ENCODE measurements at places on chromosomes 13 and 19.

- no peak for DNase-seq
These were observed 120.1 kb downstream of the PAN3 start for GRCh38 chr13:28258417-28258816.

DNA sequence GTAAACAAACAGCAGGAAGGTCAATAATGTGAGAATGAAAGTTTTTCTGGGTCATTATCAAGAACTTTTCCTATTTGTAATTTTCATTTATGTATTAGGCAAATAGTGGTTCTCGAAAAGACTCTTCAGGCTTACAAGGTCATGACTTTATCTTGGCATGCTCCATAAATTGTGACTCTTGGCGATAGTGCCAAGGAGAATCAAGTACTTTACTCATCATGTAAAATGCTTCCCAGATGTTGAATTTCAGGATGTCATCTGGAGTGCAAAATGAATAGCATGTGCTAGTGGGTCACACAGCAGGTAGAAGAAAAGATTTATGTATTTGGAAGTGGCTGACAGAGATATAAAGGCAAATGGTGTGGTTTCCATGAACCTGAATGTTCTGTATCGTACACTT, 1492.7 kb upstream of the PCDH20 start:
- no peak for DNase-seq

- DNase-seq: no peak
These were observed 22.1 kb downstream of the MIPEP start for GRCh38 chr13:23867027-23867491.

DNA sequence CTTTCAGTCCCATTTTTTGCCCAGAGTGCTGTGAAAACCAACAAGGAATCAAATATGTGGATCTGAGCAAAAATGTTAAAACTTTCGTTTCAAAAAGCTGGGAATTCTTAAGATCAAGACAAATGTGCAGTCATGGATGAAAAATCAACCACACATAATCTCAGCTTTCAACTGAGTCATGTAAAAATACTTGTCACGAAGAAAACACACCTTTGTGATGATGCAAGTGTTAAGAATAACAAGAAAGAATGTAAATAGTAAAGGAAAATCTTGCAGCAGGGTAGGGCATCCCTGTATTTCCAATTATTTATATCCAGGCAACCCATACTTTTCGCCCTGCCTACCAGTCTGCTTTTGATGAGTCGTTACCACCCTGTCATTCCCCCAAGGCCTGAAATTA, 27.4 kb upstream of the DCLK1 start:
- no peak for DNase-seq

DNA sequence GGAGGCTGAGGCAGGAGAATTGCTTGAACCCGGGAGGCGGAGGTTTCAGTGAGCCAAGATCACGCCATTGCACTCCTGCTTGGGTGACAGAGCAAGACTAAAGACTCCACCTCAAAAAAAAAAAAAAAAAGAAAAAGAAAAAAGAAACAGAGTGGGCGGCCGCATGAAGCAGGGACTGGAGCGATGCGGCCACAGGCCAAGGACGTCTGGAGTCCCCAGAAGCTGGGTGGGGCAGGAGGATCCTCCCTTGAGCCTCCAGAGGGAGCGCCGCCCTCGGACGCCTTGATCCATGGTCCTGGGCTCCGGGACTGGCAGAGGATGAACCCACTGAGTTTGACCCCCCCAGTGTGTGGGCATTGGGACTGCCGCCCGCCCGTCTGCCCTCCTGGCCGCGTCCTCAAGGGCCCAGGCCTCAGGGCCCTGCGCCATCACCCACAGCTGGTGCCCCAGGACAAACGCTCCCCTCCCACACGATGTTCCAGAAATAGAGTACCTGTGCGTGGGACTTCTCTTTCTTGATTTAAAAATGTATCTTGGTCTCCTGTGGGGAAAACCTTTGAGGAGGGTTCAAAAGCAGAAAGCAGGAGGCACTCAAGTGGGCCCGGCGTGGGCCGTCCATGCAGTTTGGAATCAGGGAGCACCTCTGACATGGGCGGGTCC, 15.5 kb downstream of the BTBD2 start:
- no peak for DNase-seq

DNA sequence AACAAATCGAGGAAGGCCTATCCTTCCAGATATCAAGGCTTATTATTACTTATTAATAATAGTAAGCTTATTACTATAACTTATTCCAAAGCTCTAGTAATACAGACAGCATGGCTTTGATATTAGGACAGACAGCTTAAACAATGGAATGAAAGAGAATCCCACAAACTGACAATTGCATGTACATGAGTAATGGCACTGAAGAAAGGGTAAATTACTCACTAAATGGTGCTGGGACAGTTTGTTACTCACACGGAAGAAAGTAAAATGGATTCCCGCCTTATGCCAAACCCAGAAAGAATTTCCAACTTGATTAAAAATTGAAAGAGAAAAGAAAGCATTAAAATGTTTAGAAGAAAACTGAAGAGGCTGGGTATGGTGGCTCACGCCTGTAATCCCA, 60.3 kb downstream of the MIPEP start:
- no peak for DNase-seq

GRCh38 chr13:47454986-47455385, 546.1 kb downstream of the SUCLA2 start:
- DNase-seq: no peak

DNA sequence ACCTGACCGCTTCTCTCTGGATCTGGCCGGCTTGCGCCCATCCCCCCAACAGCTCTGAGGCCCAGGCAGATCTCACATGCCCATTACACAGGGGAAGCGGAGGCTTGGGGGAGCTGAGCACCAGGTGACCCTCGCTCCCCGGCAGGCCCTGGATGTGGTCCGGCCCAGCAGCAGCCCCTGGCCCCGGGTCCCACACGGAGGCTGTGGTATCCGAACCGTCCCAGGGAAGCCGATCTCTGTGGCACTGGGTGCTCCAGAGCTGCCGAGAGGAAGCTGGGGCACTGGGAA, 27.7 kb downstream of the SBNO2 start:
- no peak for DNase-seq

DNA sequence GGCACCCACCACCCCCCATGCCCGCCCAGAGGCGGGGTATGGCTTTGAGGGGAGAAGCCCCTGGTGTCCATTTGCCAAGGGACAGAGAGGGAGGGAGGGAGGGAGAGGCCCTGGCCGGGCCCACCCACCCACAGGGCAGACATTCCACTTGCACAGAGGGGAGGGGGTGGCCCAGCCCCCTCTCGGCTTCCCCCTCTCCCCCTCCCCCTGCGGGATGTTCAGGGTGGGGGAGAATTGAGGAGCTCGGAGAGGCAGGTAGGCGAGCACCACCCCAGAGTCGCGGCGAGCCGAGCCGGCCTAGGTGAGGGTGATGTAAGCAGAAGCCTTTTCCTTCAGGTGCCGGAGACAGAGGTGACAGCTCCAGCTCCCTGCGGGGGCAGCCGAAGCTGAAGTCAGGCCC, 12.3 kb downstream of the DPF1 start:
- DNase-seq: no peak

DNA sequence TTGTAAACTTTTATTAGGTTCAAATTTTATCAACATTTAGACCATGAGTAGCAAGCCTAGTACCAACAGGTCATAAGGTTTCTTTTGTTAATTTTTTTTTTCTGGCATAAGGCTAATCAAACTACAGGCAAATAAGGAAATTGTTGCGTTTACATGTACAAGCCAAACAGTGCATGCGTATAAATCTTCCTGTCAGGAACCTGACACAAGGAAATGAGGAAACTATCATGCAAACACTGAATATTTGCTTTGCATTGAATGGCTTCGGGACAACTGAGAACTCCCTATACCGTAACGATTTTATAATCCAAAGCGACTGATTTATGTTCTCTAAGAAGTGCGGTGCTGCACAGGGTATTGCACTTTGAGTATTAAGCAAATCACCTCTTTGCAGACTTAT, 133.0 kb upstream of the TRPC4 start:
- DNase-seq: no peak

DNA sequence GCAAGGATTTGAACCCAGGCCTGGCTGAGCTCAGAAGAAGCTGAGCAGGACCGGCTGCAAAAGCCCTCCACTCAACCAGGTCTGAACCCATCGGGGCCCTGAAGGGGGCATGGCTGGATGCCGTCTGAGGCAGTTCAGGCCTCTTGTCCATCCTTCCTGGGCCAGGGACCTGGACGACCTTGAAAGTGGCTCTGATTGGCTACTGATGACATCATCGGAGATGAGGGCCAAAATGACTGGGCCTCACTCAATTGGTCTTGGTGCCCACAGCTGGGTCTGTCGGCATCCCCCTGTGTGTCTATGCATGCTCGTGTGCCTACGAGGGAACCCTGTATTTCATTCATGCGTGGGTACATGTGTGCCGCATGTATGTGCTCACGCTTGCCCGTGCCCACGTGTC, 71.8 kb downstream of the PTPRS start:
- DNase-seq: no peak

- peak; percentile 34 for DNase-seq
These were observed at the start of gene POLR1D for GRCh38 chr13:27621366-27622101. Gene POLR1D, plus strand, starts transcription at chr13:27621892. Its CDS starts 92 bp downstream, at chr13:27621984.

- no peak for DNase-seq
These were observed 270.4 kb downstream of the DLEU7 start for GRCh38 chr13:50573066-50573465.
